ENCODE measurements at places on chromosomes 1 and 21. TPM values are rescaled to one million over a fixed set of nuclear protein-coding genes. Genes with fewer than 3 reads are reported as not detected.
A peak's percentile ranks its signal among the peaks of the same experiment; 100 is the strongest.

Gene APCS
- total RNA-seq, result not detected

GRCh38 chr1:46687921-46688509, 16.4 kb downstream of the TEX38 start:
- H3K4me3 ChIP-seq, result no peak overlapping the region
- H3K27ac ChIP-seq, result no peak overlapping the region
- no peaks in the 10 kb centered on the region for H3K27me3 ChIP-seq
- H3K4me1 ChIP-seq, result peaks cover 8% of the 10 kb centered on the region

Gene OR2L5
- not detected for total RNA-seq

DNA sequence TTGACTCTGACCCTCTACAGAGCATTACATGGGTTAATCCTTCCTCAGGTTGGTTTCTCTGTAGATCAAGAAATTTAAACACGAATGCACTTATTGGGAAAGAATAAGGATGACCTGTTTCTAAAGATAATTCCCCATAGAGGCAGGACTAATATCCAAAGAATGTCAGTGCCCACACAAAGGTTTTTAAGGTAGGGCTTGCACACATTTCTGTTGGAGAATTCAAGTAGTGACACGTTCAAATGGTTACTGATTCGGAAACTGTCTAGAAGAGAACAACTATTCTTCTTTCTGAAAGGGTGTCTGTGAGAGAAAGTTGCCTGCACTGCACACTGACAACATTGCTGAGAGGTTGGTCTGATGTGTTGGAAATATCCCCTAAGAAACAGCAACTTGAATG, 167.3 kb downstream of the ZNF326 start:
- DNase-seq, result no peak
- no peak overlapping the region for H3K27ac ChIP-seq
- H3K4me1 ChIP-seq, result no peaks in the 10 kb centered on the region
- peaks cover 64% of the 10 kb centered on the region for H3K27me3 ChIP-seq
- H3K4me3 ChIP-seq, result no peak overlapping the region

Gene ANP32E
- total RNA-seq, result 45.4 TPM

Gene GGPS1
- total RNA-seq, result 28.2 TPM

Gene MAPKAPK2
- total RNA-seq, result 182 TPM

- H3K4me3 ChIP-seq, result no peak overlapping the region
- DNase-seq, result no peak
- no peaks in the 10 kb centered on the region for H3K4me1 ChIP-seq
- H3K36me3 ChIP-seq, result no peaks in the 10 kb centered on the region
- H3K27ac ChIP-seq, result no peak overlapping the region
- peaks cover 27% of the 10 kb centered on the region for H3K27me3 ChIP-seq
Observed at GRCh38 chr1:226498640-226499008, 49.9 kb upstream of the STUM start.

GRCh38 chr1:78561856-78562255, 58.4 kb upstream of the IFI44L start:
- no peaks in the 10 kb centered on the region for H3K27me3 ChIP-seq
- H3K27ac ChIP-seq, result no peak overlapping the region
- H3K36me3 ChIP-seq, result no peaks in the 10 kb centered on the region
- H3K4me1 ChIP-seq, result no peaks in the 10 kb centered on the region

DNA sequence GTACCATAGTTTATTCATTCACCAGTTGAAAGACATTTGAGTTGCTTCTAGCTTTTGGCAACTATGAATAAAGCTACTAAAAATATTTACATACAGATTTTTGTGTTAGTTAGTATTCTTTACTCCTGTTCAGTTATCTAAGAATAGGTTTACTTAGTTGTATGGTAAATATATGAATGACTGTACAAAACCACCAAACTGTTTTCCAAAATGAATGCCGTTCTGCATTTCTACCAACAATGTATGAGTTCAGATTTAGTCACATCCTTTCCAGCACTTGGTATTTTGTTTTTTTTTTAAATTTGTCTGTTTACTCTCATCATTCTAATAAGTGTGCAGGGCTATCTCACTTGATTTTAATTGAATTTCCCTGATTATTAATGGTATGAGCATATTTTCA, 3.4 kb upstream of the KIFAP3 start:
- H3K27me3 ChIP-seq, result no peaks in the 10 kb centered on the region
- H3K27ac ChIP-seq, result no peak overlapping the region

DNA sequence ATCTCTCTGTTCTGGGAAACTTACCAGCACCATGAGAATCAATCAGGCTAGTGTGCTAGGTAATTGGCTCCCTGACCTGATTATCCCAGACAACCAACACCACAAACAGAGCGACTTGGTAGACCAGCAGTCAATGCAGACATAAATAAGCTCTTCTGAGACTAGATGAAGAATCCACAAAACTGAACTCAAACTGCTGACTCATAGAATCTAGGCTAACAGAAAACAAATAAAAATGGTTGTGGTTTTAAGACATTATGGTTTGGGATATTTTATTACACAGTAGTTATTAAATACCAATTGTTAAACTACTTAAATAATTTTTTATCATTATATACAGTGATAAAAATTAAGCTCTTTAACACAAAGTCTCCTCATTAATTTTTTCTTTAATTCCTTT, 535.7 kb downstream of the COL11A1 start:
- H3K4me1 ChIP-seq, result no peaks in the 10 kb centered on the region
- no peak overlapping the region for H3K4me3 ChIP-seq
- H3K36me3 ChIP-seq, result no peaks in the 10 kb centered on the region

DNA sequence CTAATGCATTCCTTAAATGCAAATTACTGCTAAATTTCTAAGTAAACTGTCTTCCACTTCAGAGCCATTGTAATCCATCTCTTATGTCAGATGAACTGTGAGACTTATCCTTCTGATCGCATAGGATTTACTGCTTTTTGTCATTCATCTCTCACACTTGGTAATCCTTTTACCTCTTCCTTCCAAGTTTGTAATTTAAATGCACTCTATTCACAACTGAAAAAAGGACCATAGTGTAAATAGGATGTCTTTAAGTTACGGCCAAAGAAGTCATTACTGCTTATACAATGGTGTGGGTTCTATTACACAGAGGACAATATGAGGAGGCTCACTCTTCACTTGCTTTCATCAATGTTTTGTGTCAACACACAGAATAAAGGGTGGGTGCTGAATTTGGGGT, 393.3 kb downstream of the PTBP2 start:
- no peak overlapping the region for H3K4me3 ChIP-seq
- no peak for DNase-seq
- no peaks in the 10 kb centered on the region for H3K27me3 ChIP-seq
- no peak overlapping the region for H3K27ac ChIP-seq

DNA sequence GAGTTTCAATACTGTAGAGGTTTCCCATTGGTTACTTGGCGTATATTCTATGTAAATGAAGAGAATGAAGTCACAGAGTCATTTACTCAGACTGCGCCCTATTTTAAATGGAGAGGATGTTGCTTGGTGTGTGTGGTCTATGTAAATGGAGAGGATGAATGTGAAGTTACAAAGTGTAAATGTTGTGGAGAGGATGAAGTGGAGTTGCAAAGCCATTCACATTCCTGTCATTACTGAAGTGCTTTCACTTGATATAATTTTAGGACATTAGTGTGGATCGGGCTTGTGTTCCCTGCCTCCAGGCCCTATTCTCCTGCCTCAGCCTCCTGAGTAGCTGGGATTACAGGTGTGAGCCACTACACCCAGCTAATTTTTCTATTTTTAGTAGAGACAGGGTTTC, 99.4 kb upstream of the CACYBP start:
- H3K4me1 ChIP-seq, result no peaks in the 10 kb centered on the region
- DNase-seq, result no peak
- H3K27ac ChIP-seq, result no peak overlapping the region
- H3K27me3 ChIP-seq, result no peaks in the 10 kb centered on the region
- peaks cover 4% of the 10 kb centered on the region for H3K36me3 ChIP-seq

DNA sequence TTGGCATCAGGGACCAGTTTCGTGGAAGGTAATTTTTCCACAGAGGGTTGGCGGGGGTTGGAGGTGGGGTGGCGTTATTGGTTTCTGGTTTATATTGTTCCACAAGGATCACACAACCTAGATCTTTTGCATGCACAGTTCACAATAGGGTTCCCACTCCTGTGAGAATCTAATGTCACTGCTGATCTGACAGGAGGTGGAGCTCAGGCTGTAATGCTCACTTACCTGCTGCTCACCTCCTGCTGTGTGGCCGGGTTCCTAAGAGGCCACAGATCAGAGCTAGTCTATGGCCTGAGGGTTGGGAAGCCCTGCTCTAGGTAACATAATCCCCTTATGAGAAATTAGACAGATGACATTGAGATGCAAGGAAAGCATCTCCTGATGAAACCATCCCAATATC, 12.6 kb downstream of the GBP5 start:
- no peaks in the 10 kb centered on the region for H3K27me3 ChIP-seq
- peak overlapping the region; percentile 83 for H3K4me3 ChIP-seq
- DNase-seq, result no peak
- H3K4me1 ChIP-seq, result peaks cover 48% of the 10 kb centered on the region

GRCh38 chr21:39542736-39543135, 70.0 kb upstream of the B3GALT5 start:
- H3K36me3 ChIP-seq, result no peaks in the 10 kb centered on the region
- DNase-seq, result no peak
- no peaks in the 10 kb centered on the region for H3K4me1 ChIP-seq
- H3K27me3 ChIP-seq, result peaks cover 14% of the 10 kb centered on the region

DNA sequence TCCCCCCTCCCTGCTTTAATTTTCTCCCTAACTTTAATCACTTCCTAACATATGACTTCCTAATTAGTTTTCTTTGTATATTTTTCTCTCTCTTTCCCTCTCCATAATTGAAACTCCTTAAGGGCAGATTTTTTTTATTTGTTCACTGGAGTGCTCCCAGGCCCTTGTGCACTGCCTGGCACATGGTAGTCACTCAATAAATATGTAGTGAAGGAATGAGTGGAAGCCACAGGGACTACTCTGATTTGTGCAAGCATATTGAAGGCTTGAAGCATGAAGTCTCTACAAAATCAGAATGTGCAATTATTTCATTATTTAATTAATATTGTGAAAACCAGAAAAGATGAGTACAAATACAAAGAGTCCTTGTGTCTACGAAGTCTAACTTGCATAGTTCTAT, 41.5 kb downstream of the SNX7 start:
- no peak overlapping the region for H3K4me3 ChIP-seq
- H3K27ac ChIP-seq, result no peak overlapping the region
- no peaks in the 10 kb centered on the region for H3K27me3 ChIP-seq
- DNase-seq, result no peak
- peaks cover 3% of the 10 kb centered on the region for H3K4me1 ChIP-seq
- peaks cover 3% of the 10 kb centered on the region for H3K36me3 ChIP-seq

- H3K4me1 ChIP-seq, result peaks cover 14% of the 10 kb centered on the region
- H3K27ac ChIP-seq, result peak overlapping the region; percentile 4
- peaks cover 2% of the 10 kb centered on the region for H3K36me3 ChIP-seq
- no peak for DNase-seq
- no peak overlapping the region for H3K4me3 ChIP-seq
Observed at GRCh38 chr1:108568589-108568988, 8.7 kb downstream of the EEIG2 start.

DNA sequence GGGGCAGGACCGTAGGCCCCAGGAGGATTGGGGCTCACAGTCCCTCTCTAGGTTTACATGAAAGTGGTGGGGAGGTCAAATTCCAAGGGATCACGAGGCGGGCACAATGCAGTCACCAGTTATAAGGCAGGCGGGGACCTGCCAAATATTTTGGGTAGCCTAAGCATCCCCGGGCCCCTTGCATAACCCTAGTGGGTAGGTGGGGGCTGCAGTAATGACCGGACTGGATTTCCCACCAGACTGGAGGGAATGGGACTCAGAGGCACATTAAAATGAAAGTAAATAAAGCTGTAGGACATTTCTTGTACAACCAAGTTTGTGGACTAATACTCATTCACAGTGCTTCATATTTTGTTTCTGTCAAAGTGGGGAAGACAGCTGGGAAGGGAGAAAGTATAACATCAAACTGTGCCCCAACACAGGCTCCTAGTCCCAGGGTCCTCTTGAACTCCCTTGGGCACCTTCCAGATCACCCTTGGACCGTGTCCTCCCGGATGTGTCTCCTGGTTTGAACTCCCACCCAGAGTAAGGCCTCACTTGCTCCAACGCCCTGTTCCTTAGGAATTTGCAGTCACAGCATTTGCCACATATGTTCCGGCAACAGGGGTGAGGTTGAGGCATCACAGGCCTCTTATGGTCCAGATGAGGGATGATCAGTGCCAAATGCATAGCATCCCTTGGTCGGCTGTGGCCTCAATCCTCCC, 28.4 kb upstream of the KIAA0040 start:
- H3K27me3 ChIP-seq, result no peaks in the 10 kb centered on the region
- no peaks in the 10 kb centered on the region for H3K36me3 ChIP-seq
- peak overlapping the region; percentile 68 for H3K27ac ChIP-seq
- no peak overlapping the region for H3K4me3 ChIP-seq
- no peak for DNase-seq

Measured in T-helper 17 cell (primary cell).